Nephron progenitor cell (in vitro differentiated cells): ENCODE measurements at places on chromosomes 5 and 9.

DNA sequence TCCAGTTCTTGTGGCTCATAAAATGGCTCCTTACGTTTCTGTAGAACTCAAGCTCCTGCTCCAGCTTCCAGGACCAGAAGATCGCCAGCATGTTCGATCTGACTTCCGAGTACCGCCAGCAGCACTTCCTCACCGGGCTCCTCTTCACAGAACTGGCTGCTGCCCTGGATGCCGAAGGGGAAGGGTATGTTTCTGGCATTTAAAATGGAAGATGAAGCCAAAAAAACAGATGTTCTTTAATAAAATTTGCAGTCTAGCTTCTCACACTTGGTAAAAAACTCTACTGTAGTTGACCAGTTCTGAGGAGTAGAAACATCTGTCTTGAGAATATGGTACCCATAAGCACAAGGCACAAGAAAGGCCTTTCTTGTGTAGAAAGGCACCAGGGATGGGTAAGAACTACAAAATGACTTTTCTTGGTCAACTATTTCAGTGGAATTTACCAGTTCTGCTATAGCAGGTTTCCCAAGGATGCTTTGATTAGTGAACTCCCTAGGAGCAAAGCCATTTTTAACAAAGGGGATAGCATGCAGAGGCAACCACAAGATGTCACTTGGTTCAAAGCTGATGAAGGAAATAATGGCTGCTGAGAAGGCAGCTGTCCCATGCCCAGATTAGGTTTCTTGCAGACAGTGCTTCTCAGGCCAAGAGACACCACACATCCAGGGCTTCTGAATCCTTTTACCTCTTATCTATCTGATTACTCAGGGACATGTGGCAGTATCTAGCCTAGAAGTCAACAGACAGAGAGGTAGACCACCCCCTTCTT, 192.4 kb downstream of the DOCK8 start:
- H3K4me3 ChIP-seq, result no peak overlapping the region
- H3K4me1 ChIP-seq, result peaks cover under 1% of the 10 kb centered on the region
- DNase-seq, result no peak

DNA sequence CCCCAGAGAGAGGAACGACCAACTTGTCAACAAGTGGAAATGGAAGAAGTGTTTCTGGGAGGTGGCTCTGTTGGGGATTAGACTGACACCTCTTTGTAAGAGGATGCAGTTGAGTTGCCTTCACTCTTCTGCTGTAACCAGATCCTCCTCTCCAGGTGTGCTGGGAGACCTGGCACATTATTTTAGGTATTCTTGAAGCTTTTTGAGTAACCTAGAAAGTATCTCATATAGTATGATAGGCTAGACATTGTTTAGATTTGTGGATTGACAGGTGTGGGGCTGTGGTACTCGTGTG, 21.6 kb downstream of the SNX30 start:
- H3K36me3 ChIP-seq, result peaks cover 31% of the 10 kb centered on the region
- H3K4me3 ChIP-seq, result no peak overlapping the region
- H3K27me3 ChIP-seq, result no peaks in the 10 kb centered on the region
- H3K27ac ChIP-seq, result no peak overlapping the region

- peak within 1 kb of the TSS; percentile 45 for H3K27ac ChIP-seq
- peaks cover 38% of the 10 kb centered on the region for H3K4me1 ChIP-seq
- H3K4me3 ChIP-seq, result peak within 1 kb of the TSS; percentile 90
- peaks cover 15% of the 10 kb centered on the region for H3K36me3 ChIP-seq
- peaks cover 12% of the 10 kb centered on the region for H3K27me3 ChIP-seq
Measured at GRCh38 chr9:87497604-87498045, at the start of gene DAPK1. Gene DAPK1 (plus strand): TSS chr9:87497867. CDS start chr9:87499078, 1,211 bp downstream.

GRCh38 chr9:138023394-138024124, 146.0 kb downstream of the CACNA1B start:
- DNase-seq, result peak; percentile 50
- no peak overlapping the region for H3K27ac ChIP-seq

DNA sequence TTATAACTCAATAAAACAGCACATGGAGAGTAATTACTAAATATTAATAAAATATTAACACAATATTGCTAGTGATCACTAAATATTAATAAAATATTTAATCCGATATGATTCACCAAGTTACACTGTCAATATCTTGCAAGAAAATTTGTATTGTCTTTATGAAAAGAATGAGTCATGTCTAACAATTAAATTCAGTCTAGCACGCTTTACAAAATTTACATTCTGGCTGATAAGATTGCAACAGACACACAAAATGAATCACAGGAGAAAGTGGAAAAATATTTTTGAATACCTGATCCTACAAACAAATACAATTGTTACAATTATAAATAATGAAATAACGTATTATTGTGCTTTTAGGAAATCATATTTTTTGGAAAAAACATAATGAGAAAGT, 567.2 kb downstream of the EFNA5 start:
- H3K27me3 ChIP-seq, result no peaks in the 10 kb centered on the region
- H3K4me1 ChIP-seq, result peaks cover 10% of the 10 kb centered on the region
- no peak overlapping the region for H3K4me3 ChIP-seq
- no peak overlapping the region for H3K27ac ChIP-seq

DNA sequence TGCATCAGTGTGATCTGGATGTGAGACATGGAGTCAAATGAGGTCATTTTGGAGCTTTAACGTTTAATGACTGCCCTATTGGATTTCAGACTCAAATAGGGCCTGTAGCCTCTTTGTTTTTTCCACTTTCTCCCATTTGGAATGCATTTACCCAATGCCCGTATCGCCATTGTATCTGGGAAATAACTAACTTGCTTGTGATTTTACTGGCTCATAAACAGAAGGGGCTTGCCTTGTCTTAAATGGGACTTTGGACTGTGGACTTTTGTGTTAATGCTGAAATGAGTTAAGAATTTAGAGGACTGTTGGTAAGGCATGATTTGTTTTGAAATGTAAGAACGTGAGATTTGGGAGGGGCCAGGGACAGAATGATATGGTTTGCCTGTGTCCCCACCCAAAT, 494.6 kb downstream of the CHSY3 start:
- no peak for DNase-seq
- H3K36me3 ChIP-seq, result peaks cover under 1% of the 10 kb centered on the region
- H3K27ac ChIP-seq, result no peak overlapping the region
- H3K4me3 ChIP-seq, result no peak overlapping the region

GRCh38 chr9:94929369-94929756, 202.9 kb downstream of the AOPEP start:
- no peak overlapping the region for H3K27ac ChIP-seq
- H3K4me1 ChIP-seq, result peaks cover 54% of the 10 kb centered on the region
- peaks cover 16% of the 10 kb centered on the region for H3K36me3 ChIP-seq
- no peak for DNase-seq
